ENCODE measurements at places on chromosomes 5 and 9.

- no peak for DNase-seq
These were observed 55.2 kb upstream of the ACTBL2 start for GRCh38 chr5:57537811-57538210.

DNA sequence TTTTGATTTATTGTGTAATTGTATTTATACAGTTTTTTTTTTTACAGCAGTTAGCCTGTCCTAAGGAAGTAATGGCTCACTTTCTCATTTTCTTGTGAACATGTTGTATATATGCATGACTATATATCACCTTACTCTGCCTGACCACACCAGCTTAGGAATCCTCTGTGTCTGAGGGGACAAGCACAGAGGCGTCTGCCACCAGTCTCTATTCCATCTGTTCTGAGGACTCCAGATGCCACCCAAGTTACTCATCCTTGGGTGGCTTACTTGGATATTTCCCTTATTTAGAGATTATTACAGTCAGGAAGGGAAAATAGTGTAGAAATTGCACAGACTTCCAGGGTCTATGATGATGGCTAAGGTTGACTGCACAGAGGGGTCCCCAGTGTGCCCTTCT, 256.3 kb upstream of the C9orf72 start:
- no peak for DNase-seq

DNA sequence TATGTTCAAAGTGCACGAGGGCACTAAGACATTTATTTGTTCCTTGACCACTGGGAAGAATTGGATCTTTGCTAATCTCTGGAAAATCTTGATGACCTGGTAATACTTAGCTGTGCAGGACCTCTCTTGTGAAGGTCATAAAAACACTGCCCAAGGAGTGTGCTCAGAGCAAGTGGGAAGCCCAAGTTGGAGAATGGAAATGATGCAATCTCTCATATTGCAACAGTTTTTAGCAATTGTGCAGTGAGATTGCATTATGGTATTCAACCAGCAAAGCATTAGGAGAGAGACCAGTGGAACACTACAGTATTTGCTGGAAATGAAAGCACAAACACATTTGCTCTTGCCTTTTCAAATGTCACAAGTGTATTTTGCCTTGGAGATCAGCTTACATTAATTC, 34.5 kb downstream of the TXNDC8 start:
- no peak for DNase-seq

GRCh38 chr9:83962165-83962564, 17.9 kb downstream of the HNRNPK start:
- no peak for DNase-seq

All from stimulated activated CD4-positive, alpha-beta T cell treated with anti-CD3 and anti-CD28 coated beads, Interleukin-12 subunit alpha, Interleukin-12 subunit beta, amount 100 ng/mL, for 4 hours (primary cell).